ENCODE measurements at places on chromosomes 16 and 17.

GRCh38 chr17:75720656-75721462 lies at the start of gene ITGB4:
TSS of gene ITGB4 (plus strand) at chr17:75721459. CDS start at chr17:75724704, 3,245 bp downstream.
- peak; percentile 64 for DNase-seq

GRCh38 chr17:50507871-50508572 lies at the start of gene MYCBPAP:
TSS of gene MYCBPAP (plus strand) at chr17:50508439. CDS start at chr17:50508675, 236 bp downstream.
- peak; percentile 86 for DNase-seq

DNA sequence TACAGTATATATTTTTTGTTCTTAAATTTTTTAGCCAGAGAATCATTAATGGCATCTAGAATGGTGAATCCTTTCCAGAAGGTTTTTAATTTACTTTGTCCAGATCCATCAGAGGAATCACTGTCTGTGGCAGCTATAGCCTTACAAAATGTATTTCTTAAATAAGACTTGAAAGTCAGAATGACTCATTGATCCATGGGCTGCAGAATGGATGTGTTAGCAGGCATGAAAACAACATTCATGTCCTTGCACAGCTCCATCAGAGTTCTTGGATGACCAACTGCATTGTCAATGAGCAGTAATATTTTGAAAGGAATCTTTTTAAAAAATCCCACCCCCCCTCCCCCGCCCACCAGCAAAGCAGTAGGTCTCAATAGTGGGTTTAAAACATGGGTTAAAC lies 51.4 kb downstream of the CACNG1 start:
- DNase-seq: no peak

DNA sequence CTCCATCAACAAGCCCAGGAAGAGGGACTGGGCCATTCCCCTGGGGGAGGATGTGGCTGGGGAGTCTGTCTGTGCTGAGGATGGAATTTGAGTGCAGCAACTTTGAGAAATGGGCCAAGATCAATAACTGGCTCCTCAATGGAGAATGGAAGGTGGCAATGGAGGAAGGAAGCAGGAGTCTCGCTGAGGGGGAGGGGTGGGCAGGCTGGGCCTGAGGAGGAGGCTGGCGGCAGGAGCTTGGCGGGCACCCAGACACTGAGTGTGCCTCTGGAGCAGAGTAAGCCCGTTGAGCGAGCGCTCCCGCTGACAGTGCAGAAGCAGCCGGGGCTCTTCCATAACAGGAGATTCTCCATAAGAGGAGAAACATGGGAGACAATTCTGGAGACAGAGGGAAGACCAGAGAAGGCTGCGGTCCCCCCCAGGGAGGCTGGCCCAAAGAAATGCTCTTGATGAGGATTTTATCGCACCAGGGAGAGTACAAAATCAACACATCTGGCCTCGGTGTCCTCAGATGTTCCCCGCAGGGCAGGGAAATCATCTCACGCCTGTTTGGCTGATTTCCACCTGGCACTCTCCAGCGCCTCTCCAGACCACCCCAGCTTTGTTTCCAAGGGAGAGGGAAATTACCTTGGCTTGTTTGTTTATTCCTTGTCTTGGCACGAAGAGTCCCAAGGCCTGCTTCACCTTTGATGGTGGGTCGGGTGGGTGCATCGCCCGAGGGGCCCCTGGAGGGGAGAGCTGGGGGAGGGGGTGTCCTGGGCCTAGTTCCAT lies 2.8 kb upstream of the MMP15 start:
- DNase-seq: no peak

- no peak for DNase-seq
These were observed 26.0 kb downstream of the TADA2A start for GRCh38 chr17:37432671-37433070.

GRCh38 chr16:35792516-35793285 lies 2333.3 kb downstream of the TP53TG3F start:
- no peak for DNase-seq
